ENCODE measurements at places on chromosomes 2 and 18.

DNA sequence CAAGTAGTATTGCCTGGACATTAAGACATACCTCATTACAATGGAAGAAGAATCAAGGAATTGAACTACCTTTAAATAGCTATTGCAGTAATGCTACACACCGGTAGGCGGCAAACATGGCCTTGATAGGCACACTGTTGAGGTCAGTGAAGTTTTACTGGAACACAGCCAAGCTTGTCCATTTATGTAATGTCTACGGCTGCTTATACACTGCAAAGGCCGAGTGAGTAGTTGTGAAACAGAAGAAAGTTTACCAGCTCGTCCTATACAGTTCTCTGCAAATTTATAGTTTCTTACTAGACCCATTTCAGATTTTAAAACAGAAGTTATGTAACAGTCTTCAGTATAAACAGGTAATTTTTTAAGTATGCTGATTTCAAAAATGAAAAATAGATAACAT, 38.8 kb downstream of the PPP4R1 start:
- DNase-seq = no peak

- DNase-seq = no peak
These were observed 180.8 kb downstream of the KLHL29 start for GRCh38 chr2:23565814-23566213.

- no peak for DNase-seq
These were observed 135.3 kb downstream of the AKAIN1 start for GRCh38 chr18:5061785-5062184.

GRCh38 chr2:225002039-225002655, 40.1 kb downstream of the DOCK10 start:
- no peak for DNase-seq

GRCh38 chr18:76994086-76994654, 138.4 kb downstream of the MBP start:
- DNase-seq = no peak

GRCh38 chr18:58584200-58585127, 44.4 kb downstream of the ALPK2 start:
- no peak for DNase-seq

DNA sequence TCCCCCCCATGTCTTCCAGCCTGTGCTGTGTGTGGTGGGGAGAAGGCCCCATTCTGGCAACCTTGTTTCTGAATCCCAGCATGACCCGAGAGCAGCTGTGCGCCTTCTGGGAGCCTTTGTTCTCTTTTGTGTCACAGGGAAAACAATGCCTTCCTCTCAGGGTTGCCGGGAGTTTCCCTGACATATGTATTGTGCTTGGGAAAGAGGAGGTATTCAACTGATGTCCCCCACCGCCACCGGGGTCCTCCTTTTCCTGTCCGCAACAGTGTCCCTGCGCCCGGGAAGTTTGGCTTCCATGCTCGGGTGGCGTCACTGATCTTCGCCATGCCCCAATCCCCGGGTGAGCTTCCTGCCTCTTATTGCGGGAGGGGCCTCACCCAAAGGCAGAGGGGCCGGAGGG, 77.5 kb upstream of the ASB18 start:
- no peak for DNase-seq

GRCh38 chr2:39377226-39377939, 59.7 kb downstream of the MAP4K3 start:
- no peak for DNase-seq

GRCh38 chr2:100639588-100640390, 77.0 kb downstream of the PDCL3 start:
- no peak for DNase-seq

- DNase-seq = no peak
These were observed 271.5 kb upstream of the LYPD1 start for GRCh38 chr2:132941296-132942020.

GRCh38 chr2:174209325-174209724, 39.0 kb downstream of the OLA1 start:
- no peak for DNase-seq

DNA sequence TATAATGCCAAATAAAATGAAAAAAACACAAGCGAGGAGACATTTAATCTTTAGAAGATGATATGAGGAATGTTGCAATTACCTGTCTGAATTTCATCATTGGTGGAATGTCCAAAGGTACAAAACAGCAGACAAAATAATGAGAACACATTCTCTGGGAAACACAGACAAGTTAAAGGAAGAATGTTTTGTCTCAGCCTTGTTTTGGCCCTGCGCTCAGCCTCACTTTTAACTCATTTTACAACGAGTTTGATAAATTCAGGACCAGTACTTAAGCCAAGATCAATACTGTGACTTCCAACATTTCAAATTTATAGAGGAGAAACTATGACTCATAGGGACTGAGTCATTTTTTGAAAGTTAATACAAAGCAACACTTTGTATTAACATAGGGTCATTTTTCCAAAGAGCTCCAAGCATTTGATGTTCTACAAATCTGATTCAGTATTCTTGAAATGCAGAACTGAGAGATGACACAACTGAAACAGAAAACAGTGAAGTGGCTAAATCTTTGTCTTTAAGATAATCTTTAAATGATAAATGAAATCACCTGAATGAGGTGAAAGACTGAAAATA, 833.2 kb upstream of the CHAC2 start:
- no peak for DNase-seq

- no peak for DNase-seq
These were observed 114.6 kb downstream of the PHLPP1 start for GRCh38 chr18:62829936-62830335.

DNA sequence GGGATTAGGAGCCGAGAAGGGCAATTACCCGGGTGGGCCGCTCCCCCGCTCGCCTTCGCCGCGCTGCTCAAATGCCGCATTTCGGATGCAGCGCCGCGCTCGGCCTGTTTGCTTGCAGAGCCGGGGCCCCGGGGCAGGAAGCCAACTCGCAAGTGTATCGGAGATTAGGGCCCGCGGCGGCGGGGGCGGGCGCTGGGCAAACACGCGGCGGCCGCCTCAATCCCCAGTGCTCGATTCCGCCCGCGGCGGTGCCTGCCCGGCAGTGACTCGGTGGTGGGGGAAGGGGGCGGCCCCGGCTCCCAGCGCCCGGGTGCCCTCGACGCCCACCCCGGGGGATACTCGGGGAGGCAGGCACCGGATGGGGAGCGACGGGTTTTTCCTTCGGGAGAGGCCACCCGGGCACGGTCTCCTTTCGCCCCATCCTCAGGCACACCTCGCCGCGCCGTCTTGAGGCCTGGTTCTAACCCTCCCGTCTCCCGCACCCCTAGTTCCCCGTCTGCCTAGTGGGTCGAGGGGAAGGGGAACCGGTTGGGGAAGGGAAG, 26.6 kb upstream of the NOTO start:
- peak; percentile 6 for DNase-seq
